ENCODE measurements at places on chromosomes 7 and 10. TPM values are rescaled to one million over a fixed set of nuclear protein-coding genes. Genes with fewer than 3 reads are reported as not detected.
A peak's percentile ranks its signal among the peaks of the same experiment; 100 is the strongest.

Gene GNAI1
- 32.9 TPM for total RNA-seq

Gene FGFBP3
- total RNA-seq, result 3.3 TPM

Gene NFKB2
- total RNA-seq, result 35.7 TPM

Gene EPO
- total RNA-seq, result not detected

Gene TMEM213
- not detected for total RNA-seq

Gene EGFR
- total RNA-seq, result 22.0 TPM

Gene CUL1
- 60.2 TPM for total RNA-seq

Gene NKX2-3
- not detected for total RNA-seq

GRCh38 chr7:125357676-125358455, 428.2 kb upstream of the POT1 start:
- peak overlapping the region; percentile 15 for H3K27ac ChIP-seq
- H3K36me3 ChIP-seq, result no peaks in the 10 kb centered on the region
- no peaks in the 10 kb centered on the region for H3K27me3 ChIP-seq

GRCh38 chr7:3436746-3437145, 135.7 kb downstream of the SDK1 start:
- peak overlapping the region; percentile 63 for H3K27ac ChIP-seq
- H3K36me3 ChIP-seq, result no peaks in the 10 kb centered on the region
- peak overlapping the region; percentile 19 for H3K4me3 ChIP-seq
- H3K27me3 ChIP-seq, result no peaks in the 10 kb centered on the region

DNA sequence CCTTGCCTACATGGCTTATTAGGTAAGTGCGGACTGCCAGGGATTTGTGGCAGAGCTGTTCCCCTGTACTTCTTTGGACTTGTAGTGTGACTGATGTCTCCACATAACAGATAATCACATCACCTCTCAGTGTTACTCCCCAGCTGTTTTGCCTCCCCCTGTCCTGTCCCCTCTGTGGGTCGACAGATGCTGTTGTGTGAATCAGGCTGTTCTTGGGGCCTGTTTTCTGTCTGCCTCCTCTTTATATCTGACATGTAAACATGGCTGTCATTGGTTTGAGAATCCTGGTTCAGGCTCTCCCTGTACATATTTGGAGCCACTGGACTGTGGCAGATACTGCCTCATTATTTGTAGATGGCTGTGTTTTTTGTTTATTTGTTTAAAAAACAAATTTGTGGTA, 22.7 kb downstream of the CCNY start:
- H3K27me3 ChIP-seq, result no peaks in the 10 kb centered on the region
- no peak for DNase-seq
- H3K27ac ChIP-seq, result no peak overlapping the region
- H3K4me1 ChIP-seq, result peaks cover 9% of the 10 kb centered on the region
- no peak overlapping the region for H3K4me3 ChIP-seq

DNA sequence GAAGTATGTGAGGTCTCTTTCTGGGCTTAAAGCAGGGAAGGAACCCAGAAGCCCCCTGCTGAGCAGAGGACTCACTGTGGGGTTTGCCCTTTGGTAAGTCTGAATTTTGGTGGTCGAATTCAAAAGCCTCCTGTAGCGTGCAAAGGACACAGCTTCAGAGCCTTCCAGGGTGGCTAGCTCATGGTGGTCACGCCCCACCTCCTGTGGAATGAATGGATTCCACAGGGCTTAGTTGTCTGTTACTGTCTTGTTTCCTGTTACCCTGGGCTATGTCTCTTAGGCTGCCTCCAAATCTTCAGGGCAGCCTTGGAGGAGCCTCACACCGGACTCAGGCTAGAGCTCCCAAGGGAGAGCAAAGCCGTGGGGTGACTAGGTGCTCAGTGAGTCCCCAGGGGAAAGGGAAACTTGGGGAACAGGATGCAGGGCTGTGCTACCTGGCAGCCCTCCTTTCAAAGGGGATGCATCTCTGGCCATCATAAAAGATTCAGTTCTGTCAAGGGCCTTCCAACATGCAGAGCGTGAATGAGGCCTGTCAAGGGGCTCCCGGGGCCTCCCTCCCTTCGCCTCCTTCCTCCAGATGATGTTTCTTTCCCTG, 211.7 kb downstream of the CCSER2 start:
- H3K4me1 ChIP-seq, result peaks cover 18% of the 10 kb centered on the region
- H3K4me3 ChIP-seq, result peak overlapping the region; percentile 48
- DNase-seq, result peak; percentile 89
- H3K27me3 ChIP-seq, result no peaks in the 10 kb centered on the region

DNA sequence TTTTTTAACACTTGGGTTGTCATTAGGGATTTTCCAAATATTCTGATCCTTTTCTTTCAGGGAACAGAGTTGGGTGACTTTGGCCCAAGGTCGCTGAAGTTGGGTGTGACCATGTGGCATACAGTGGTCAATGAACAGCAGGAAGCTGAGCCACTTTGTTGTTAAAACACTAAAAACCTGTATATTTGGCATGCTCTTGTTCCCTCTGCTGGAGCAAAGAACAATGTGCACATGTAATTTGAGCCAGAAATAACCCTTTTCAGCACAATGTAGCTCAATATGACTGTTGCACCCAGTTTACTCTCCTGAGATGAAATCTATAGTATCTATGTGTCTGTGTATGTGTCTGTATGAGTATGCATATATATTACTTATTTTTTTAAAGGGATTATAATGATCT, 74.9 kb downstream of the ADCYAP1R1 start:
- H3K27ac ChIP-seq, result no peak overlapping the region
- peak; percentile 12 for DNase-seq
- H3K4me1 ChIP-seq, result no peaks in the 10 kb centered on the region
- no peak overlapping the region for H3K4me3 ChIP-seq
- H3K36me3 ChIP-seq, result no peaks in the 10 kb centered on the region

- H3K27me3 ChIP-seq, result no peaks in the 10 kb centered on the region
- DNase-seq, result peak; percentile 24
- H3K4me3 ChIP-seq, result peak within 1 kb of the TSS; percentile 36
- no peaks in the 10 kb centered on the region for H3K36me3 ChIP-seq
- no peaks in the 10 kb centered on the region for H3K4me1 ChIP-seq
These were observed at the start of gene SOSTDC1 for GRCh38 chr7:16465469-16466361. Gene SOSTDC1 (minus strand): TSS chr7:16465738. CDS start chr7:16465668, 70 bp downstream.

DNA sequence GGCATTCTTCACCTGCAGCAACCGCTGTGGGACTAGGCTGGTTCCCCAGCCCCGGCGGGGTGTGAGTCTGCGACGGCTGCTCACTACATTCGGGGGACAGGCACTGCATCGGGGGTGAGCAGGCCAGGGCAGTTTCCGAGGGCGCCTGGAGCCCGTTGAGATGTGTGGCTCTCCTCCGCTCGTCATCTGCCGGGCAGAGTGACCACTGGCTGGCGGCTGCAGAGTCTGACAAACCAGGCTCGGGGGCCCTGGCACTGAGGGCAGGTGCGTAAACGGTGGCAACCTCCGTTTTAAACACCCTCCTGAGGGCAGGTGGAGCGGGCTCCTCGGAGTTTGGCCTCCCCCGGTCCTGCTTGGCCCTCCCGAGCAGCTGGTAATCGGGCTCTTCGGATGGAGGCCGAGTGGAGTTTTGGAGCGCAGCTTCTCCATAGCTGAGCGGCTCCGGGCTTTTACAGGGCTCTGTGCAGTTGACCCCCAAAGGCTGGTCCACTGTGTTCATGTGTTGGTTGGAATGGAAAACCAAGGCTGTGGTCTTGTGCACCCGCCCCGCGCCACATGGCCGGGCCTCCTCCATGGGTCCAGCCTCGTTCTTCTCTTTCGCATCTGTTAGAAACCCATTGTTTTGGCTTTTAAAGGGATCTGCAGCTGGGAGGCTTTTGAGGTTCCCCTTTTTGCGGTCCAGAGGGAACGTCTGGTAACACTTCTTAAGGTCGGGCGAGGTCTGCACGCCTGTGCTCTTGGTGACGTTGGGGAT, 20.9 kb downstream of the INSYN2A start:
- no peak overlapping the region for H3K27ac ChIP-seq
- H3K4me1 ChIP-seq, result no peaks in the 10 kb centered on the region
- no peak overlapping the region for H3K4me3 ChIP-seq
- no peak for DNase-seq
- no peaks in the 10 kb centered on the region for H3K36me3 ChIP-seq
- H3K27me3 ChIP-seq, result no peaks in the 10 kb centered on the region

DNA sequence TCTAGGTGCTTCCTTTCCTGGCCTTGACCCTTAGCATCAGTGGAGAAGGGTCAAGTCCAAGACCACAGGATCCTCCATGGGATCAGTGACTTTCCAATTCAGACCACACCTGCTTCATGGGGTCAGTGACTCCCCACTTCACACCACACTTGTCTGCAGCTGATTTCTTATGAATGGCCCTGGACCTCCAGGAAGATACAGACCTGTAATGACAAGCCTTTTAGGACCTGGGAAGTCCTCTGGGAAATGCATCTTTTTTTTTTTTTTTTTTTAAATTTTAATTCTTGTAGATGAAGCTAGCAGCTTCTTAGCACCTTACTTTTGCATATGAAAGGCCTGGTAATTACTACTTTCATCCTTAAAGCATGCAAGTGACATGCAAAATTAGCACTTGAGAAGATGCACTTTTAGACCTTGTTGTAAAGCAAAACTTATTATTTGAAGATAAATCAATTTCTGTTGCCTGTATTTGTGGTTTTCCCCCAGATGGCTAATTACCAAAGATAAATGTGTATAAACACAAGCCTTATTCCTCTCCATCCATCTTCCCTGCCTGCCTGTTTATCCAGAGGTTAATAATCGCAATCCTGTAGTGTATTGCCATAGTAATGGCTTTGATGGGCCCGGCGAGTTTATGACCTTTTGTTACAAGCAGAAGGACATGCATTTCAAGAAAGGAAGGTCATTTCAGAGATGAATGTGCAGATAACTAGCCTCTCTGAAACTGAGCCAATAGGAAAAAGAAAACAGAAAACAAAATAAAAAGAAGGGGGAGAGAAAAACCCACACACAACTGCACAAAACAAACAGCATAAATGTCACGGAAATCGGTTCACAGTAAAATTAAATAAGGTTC, 1018.7 kb downstream of the TYW1 start:
- H3K4me1 ChIP-seq, result no peaks in the 10 kb centered on the region
- no peak for DNase-seq
- no peaks in the 10 kb centered on the region for H3K36me3 ChIP-seq
- no peaks in the 10 kb centered on the region for H3K27me3 ChIP-seq
- H3K27ac ChIP-seq, result no peak overlapping the region

DNA sequence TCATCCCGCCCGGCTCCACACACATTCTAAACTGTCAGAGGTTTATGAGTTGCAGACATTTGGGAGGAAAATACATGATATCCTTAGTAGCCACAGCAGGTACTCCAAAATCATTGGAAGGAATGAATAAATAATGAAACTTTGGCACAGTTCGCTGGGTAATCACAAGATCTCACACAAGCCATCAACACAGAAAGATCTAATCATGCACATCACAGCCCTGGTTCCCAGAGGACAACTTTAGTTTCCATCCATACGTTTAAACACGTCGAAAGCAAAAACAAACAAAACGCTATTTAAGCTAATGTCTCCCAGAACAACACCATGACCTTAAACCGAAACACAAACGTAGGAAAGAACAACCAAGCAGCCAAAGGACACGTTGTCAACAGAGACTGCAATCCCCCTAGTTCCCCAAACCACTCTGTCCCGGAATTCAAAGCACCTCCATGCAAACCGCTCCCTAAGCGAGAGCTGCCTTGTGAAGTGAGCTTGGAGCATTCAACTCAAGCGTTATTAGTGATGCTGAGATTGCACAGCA, 12.3 kb downstream of the SVIL start:
- H3K27me3 ChIP-seq, result no peaks in the 10 kb centered on the region
- no peak overlapping the region for H3K4me3 ChIP-seq
- H3K4me1 ChIP-seq, result peaks cover 13% of the 10 kb centered on the region
- peaks cover 3% of the 10 kb centered on the region for H3K36me3 ChIP-seq
- no peak for DNase-seq

DNA sequence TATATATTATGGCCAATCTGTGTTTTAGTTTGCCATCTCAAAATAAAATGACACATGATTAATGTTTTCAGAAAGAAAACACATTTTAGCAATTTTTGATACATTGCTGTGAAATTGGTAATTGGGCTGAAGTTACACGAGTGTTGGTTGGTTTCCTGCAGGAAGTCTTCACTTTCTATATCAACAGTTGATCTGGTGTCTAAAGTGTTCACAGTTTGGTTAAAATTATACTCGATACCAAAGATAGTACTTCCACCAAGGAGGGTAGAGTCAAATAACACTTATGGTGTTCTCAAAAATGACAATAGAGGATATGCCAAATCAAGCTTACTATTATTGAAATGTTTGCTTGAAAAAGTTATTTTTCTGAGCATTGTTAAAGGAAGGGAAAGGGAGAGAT, 120.3 kb upstream of the GLCCI1 start:
- H3K4me1 ChIP-seq, result no peaks in the 10 kb centered on the region
- no peak for DNase-seq
- no peaks in the 10 kb centered on the region for H3K27me3 ChIP-seq
- no peaks in the 10 kb centered on the region for H3K36me3 ChIP-seq
- no peak overlapping the region for H3K4me3 ChIP-seq

DNA sequence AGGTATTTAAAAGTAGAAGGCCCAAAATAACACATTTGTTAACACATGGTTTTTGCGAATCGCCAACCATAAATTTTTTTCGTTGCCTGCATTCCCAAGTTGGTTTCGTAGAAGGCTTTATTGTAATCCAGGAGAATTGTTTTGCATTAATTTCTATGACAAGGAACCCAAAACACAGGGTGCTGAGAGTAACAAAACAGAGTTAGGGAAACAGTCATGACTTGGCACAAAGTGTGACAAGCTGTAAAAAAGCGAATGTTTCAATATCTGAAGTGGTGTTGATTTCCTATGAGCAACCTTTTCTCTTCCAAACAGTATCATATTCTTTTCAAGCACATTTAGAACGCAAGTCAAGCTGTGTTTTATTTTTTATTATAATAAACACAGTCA, 63.6 kb downstream of the C10orf67 start:
- H3K27ac ChIP-seq, result no peak overlapping the region
- DNase-seq, result no peak
- H3K36me3 ChIP-seq, result no peaks in the 10 kb centered on the region
- no peak overlapping the region for H3K4me3 ChIP-seq
- H3K27me3 ChIP-seq, result no peaks in the 10 kb centered on the region
- H3K4me1 ChIP-seq, result no peaks in the 10 kb centered on the region

DNA sequence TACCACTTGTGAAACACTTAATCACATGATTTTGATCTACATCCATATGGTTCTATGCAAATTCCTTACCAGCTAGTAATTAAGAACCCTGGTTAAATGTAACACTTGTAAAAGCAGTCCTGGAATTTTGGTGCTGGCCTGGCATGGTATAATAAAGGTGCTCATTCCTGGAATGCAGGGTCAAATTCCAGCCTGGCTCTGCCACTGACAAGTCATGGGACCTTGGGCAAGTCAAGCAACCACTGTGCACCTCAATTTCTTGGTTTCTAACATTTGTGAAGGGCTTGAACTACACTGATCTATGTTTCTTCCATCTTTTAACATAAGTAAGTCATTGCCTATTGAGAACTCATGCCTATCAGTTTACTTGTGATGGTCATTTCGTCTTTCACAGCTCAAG, 91.9 kb upstream of the PIK3CG start:
- peak; percentile 32 for DNase-seq
- H3K27ac ChIP-seq, result peak overlapping the region; percentile 79
- no peaks in the 10 kb centered on the region for H3K36me3 ChIP-seq
- no peak overlapping the region for H3K4me3 ChIP-seq

GRCh38 chr7:116726149-116726548, 54.2 kb downstream of the MET start:
- H3K27ac ChIP-seq, result no peak overlapping the region
- H3K4me3 ChIP-seq, result no peak overlapping the region
- no peaks in the 10 kb centered on the region for H3K4me1 ChIP-seq
- no peak for DNase-seq

Measured in astrocyte (in vitro differentiated cells and primary cell).